ENCODE measurements at places on chromosomes 11 and 22.
A peak's percentile ranks its signal among the peaks of the same experiment; 100 is the strongest.

- no peak for DNase-seq
Observed at GRCh38 chr11:2375341-2375853, 1.7 kb upstream of the CD81 start.

DNA sequence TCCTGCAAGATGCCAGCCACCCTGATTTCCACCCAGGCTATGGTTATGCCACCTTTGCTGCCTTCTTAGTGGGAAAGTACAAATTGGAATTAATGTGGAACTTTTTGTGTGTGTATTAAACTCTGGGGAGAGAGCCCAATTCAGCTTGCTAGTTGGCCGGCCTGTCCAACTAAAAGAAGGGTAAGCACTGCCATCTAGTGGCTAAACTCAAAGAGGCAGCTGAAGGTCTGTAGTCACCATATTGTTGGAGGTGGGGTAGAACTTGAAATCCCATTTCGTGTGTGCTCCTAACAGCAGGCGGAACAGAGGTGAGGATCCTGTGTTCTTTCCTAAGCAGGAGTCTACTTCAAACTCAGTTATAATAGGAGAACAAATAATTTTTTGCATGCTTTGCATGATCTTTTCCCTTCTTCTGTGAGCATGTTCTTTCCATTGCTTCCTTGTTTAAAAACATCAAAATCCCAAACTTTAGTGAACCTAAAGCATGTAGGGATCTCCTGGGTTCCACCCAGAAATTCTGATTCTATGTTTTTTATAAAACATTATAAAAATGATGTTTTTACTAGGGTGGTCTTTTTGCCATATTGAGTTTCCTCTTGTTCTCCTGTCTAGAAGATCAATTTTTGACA, 138.8 kb upstream of the SORL1-AS1 start:
- DNase-seq: peak; percentile 81

- DNase-seq: no peak
Observed at GRCh38 chr22:44472598-44472997, 25.4 kb downstream of the RTL6 start.

DNA sequence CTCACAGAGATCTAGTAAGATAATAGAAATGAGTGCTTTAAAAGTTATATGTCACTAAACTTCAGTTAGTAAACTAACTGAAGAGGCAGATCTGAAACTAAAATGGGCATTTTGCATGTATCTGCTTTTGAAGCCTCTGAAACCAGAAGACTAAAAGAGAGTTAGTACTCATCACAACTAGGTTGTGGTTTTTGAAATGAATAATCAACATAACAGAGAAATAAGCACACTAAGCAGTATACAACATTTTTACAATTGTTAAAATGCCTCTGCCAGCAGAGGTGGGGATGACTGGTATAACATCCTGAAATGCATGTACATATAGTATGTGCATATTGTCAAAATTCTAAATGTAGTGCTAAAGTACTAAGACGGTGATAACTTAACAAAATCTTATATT, 564.5 kb downstream of the DLG2 start:
- DNase-seq: no peak

- no peak for DNase-seq
Observed at GRCh38 chr11:66042996-66043906, 5.7 kb downstream of the GAL3ST3 start.

DNA sequence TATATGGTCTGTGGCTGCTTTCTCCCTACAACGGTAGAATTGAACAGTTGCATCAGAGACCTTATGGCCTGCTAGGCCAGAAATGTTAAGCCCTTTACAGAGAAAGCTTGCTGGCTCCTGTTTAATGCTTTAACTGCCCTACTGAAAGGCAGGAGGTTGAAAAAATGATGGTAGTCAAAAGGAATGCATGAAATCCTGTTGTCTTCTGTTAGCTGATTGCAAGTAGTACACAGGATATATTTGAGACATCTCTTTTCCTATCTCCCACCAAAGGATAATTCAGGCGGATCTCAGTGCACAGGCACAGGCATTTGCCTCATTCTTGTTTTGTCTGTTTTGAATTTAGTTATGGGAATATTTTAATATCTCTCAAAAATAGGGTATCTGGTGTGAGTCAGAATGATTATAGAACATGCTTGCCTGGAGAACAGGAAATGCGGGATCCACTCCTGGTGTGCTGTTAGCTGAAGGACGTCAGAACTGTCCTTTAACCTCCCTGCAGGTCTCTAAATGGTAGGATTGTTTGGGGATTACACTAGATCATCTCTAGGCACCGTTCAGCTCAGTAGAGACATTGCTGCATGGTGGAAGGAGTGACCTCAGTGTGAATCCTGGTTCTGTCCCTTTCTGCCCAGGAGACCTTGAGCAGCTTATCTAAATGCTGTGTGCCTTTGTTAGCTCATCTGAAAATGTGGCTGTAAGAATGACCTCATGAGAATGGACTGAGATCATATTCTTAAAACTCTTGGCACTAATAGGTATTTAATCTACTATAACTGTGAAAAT, 49.5 kb downstream of the PACS1 start:
- peak; percentile 89 for DNase-seq

DNA sequence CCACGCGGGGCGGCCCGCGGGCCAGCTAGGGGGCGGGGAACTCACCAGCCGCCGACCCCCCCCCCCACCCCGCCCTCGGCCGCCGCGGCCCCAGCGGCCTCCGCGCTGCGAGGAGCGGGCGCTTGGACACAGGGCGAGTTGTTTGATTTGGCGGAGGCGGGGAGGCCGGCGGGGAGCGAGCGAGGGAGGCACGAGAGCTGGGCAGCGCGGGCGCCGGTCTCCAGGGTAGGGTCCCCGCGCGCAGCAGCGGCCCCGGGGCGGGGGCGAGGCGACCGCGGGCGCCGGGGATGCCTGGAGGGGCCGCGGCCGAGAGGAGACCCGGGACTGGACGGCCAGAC, 64.4 kb downstream of the NAV2 start:
- peak; percentile 25 for DNase-seq

DNA sequence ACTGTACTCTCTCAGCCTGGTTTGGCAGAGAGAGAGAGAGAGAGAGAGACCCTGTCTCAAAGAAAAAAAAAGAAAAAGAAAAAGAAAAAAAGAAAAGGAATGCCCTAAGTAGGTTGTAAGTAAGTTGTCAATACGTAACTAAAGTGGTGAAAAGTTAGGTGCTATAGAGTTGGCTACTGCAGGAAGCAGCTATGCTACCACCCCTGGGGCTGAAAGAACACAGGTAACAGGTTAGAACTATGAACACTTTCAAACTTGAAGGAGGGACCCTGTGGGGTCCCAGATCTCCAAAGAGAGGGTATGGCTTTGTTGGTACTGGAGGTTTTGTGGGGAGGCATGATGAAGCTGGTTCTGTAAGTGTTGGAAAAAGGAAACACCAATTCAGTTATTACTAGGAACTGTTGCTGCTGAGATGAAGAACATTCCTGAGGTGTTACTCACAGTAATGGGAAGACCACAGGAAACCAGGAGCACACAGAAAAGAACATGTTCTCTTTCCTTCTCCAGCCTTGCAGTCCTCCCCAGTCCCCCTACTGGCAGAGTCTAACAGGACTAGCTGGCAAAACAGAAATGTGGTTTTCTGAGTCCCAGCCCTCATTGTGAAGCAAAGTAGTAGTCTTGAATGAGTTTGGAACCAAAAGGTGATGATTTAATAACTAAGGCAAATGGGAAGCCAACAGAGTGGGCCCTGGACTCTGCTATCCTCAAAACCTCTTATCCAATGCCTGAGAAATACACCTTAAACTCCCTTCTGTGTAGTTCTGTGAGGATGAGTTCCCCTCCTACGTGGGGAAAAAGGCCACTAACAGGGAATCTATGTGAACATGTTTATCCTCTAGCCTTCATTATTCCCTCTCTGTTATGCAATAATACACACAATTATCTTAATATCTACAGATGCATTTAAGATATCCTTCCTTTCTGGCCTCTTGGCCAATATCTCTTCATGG, 427.0 kb upstream of the DDI1 start:
- peak; percentile 97 for DNase-seq

DNA sequence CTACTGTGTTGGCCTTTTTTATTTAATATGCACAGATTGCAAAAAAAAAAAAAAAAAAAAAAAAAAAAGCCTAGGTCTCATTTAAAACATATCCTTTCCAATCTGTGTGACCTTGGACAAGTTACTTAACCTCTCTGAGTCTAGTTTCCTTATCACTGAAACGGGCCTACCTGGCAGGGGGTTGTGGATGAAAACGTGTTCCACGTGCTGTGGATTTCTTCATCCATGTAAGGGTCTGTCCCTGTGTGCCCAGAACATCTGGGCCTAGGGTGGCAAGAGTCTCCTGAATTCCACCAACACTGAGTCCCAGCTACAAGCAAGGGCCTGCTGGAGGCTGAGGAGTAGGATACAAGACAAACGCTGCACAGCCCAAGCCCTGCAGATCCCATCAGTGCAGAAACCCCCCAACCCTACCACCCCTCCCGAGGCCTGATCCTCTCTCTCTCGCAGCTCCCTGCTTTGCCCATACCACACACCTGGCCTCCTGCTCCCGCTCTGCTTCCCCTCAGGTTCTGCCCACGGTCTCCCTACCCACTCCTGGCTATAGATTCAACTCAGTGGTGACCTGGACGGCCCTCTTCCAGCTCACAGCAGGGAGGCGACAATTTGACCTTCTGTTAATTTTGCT, 4.7 kb upstream of the GNAZ start:
- no peak for DNase-seq

DNA sequence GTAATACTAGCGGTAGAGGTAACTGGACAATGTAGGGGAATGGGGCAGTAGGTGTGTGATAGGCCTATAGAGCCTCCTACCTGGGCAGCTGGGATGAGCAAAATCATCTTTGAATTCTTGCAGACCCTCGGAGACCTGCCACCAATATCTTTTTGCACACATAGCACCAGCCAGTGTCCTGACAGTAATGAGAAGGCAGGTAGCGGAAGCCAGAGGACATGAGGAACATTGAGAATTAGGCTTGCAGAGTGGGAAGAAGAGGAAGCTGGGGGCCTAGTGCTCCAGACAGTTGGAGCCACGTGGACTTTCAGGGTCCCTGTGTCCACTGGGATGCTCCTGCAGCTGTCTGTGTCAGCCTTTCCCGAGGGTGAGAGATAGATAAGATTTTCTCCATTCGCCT, 17.2 kb upstream of the SYT13 start:
- DNase-seq: no peak

GRCh38 chr22:19775496-19776325, 15.1 kb downstream of the TBX1 start:
- no peak for DNase-seq

DNA sequence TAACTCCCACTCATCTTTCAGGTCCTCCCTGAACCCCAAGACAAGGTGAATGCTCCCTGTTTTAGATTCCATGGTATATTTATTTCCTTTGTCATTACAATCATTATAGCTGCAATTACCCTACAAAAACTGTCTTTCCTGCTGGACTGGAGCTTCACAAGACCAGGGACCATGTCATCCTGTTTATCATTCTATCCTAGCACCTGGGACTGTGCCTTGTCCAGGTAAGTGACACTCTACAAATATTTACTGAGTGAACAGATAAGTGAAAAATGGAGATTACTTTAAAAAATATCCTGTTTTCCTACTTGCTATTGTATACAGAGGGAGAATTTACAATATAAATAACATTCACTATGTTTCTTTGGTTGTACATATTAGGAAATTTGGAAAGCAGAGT, 22.5 kb upstream of the ELF5 start:
- DNase-seq: no peak

- no peak for DNase-seq
Observed at GRCh38 chr11:36790526-36790925, 192.5 kb upstream of the RAG2 start.

GRCh38 chr22:31748490-31748889, 1.4 kb downstream of the PRR14L start:
- DNase-seq: peak; percentile 35

GRCh38 chr11:520428-521176, 13.6 kb upstream of the RNH1 start:
- DNase-seq: peak; percentile 23

DNA sequence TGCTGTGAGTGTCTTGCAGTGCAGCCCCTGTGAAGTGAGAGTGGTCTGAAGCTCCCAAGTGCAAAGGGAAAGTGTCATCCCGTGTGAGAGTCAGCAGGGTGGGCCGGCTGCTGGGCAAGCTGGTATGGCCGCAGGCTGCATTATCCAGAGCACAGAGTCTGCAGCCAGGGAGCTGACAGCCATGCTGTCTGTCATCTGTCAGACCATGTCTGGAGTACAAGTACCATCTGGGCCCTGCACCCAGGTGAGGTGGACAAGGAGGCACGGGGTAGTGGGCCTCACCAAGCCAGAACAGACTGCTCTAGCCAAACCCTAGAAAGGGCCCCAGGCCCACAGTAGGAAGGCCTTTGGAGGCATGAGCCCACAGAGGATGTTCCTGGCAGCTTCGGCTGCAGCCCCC, 20.2 kb downstream of the LMO1 start:
- no peak for DNase-seq

DNA sequence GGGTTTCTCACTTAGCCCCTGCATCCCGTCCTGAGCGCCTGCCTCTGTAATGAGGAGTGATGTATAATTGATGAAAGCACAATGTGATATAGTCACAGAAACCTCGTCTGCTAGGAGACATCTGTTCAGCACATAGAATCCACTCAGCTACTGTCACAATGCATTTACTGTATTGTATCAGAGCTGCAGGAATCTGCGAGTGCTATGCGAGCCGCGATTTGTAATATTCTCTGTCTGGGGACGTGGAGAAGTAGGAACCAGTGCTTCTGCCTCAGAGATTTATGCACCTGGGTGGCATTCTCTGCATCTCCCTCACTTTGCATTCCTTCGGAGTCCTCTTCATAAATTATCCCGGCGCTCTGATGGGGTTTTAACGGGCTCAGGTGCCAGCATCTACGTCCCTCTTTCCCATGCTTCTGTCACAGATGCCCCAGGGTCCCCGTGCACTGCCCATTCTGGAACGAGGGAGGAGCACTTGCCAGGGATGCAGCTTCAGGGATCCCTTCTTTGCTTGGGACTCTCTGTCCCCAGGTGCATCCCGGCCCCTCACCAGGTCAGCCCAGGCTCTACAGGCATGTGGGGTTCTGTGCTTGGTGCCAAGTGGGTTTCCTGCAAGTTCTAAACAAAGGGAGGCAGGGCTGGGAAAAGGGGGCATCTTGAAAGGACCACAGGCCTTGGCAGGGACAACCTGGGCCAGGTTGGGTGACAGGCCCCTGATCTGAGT, 205.5 kb downstream of the DSCAML1 start:
- DNase-seq: no peak

GRCh38 chr11:60952742-60953170, 780 bp upstream of the SLC15A3 start:
- no peak for DNase-seq

DNA sequence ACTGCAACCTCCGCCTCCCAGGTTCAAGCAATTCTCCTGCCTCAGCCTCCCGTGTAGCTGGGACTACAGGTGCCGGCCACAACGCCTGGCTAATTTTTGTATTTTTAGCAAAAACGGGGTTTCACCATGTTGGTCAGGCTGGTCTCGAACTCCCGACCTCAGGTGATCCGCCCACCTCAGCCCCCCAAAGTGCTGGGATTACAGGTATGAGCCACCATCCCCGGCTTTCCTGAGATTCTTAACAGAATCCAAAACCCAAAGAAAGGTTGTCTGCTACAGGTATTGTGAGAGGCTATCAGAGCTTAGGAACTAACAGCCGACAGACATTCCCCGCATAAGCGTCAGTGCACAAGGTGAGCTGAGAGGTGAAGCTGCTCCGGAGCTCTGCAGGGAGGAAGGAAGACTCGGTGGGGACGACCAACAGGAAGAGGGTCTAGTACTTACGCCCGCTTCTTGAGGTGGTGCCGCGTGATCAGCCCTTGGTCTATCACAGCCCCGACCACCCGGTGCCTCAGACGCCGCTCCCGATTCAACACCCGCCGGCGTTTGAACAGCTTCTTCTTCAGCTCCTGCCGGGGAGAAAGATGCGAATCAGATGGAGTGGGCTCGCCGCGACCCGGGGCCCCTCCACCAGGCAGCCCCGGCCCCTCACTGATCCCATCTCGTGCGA, 470 bp downstream of the C11orf98 start:
- DNase-seq: peak; percentile 70

GRCh38 chr11:36222831-36223635, 66.2 kb downstream of the COMMD9 start:
- no peak for DNase-seq

Measured in ELR (cell line).